Dorsolateral prefrontal cortex (tissue), 122 donors: ENCODE measurements at places on chromosomes 2 and 18.

DNA sequence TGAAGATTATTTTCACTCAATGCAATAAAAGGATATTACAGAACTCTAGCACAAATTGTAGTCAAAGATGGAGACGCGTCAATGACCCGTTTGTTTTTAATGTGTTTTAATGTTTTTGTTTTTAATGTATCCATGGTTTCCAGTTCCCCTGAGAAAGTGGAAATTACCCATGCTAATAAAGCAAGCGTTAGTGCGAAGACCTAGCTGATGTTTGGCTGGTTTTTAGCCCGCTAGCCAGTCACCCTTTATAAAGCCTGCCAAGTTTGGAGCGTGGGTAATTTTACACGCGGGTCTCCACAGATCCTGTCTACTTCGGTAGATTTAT, 430 bp upstream of the CHMP1B start:
- DNase-seq: no peak

DNA sequence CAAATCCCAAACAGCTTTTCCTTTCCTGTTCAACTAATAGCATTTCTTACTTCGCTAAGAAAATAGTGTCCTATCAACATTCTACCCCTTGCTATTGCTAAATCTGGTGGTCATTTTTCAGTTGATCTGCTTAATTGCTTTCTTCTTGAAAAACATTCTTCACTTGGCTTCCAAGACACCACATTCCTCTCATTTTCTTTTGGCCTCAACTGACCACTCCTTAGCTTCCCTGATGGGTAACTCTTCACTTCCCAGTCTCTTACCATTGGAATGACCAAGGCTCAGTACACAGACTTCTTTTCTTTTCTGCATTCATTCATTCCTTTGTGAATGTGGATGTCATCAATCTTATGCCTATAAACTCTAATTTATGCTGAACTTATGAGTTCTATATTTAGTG, 230.8 kb upstream of the CDH2 start:
- no peak for DNase-seq

GRCh38 chr2:69667805-69668382, 24.4 kb upstream of the AAK1 start:
- DNase-seq: no peak

DNA sequence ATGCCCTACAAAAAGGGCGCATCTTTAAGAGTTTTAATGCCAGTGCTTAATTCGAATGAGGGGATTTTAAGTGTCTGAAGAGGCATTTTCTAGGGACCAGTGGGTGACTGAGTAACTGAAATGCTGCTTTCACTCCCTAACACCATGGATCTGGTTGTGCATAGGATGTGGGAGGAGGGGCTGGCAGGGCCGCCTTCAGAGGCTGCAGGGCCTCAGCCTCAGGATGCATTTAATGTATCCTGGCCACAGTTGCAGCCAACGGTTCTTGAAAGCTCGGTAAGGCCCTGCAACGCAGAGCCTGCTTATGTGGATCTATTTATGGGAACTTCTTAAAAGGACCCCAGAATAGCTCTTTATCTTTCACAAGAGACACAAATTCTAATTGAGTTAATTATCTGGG, 25.8 kb upstream of the IL18RAP start:
- DNase-seq: no peak

DNA sequence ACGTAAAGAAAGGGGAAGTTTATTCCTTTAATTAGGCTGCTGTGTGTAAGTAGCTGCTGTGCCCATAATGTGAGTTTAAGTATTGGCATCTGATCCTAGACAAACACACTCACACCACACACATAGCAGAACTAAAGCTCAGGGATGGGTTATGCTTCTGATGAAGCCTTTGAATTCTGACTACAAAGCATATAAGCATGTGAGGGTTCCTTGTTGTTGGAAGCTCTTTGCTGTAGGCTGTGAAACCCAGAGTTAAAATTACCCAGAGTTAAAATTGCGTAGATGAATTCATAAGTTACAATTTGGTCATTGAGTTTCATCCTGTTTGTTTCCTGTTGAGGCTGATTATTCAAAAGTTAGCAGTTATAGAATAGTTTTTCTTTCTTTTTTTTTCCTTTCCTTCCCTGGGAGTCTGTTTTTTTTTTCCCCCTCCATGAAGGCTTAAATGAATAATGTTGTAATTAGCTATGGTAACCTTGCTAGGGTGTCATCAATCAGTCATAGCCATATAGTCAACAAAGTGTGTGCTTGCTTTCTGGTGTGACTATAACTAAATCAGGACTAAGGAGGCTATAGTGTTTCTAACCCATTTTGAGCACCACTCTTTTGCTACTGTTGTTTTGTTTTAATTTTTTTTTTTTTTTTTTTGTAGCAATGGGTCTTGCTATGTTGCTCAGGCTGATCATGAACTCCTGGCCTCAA, 426.1 kb downstream of the PARD3B start:
- DNase-seq: no peak

DNA sequence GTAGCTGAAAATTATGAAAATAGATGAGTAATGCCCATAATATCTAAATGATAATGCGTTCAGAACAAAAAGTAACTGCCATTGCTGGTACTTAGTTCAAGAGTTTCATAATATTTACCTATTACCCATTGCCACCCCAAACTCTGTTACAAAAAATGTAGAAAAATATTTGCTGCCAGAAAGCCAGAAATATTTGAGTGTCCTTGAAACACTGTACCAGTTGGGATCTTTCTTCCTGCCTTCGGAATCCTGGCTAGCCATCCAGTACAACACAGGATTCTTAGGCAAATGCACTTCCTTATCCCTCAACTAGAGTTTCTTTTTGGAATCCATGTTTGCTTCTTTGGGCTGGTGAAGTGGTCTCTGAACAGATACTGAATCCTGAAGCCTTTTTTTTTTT, 207.1 kb downstream of the MCFD2 start:
- no peak for DNase-seq

GRCh38 chr2:40098786-40099470, 319.9 kb upstream of the THUMPD2 start:
- DNase-seq: no peak

GRCh38 chr2:151632993-151633565, 101.2 kb downstream of the NEB start:
- DNase-seq: no peak

GRCh38 chr2:96102596-96103186, 13.7 kb downstream of the ADRA2B start:
- peak; percentile 11 for DNase-seq

DNA sequence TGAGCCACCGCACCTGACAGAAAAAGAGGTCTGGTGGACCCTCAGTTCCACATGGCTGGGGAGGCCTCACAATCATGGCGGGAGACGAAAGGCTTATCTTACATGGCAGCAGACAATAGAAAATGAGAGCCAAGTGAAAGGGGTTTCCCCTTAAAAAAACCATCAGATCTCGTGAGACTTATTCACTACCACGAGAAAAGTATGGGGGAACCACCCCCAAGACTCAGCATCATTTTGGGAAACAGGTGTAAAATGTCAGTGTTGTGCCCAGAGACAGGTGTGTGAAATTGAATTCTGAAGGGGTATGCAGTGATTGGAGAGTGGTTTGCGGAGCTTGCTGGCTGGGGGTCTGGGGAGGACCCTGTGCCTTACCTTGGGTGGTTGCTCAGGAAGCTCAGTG, 4.6 kb upstream of the D2HGDH start:
- DNase-seq: no peak

- DNase-seq: no peak
Observed at GRCh38 chr2:38435775-38436174, 58.7 kb upstream of the ATL2 start.
